ENCODE measurements at places on chromosomes 4 and X. TPM values are rescaled to one million over a fixed set of nuclear protein-coding genes. Genes with fewer than 3 reads are reported as not detected.

CEP44 gene
- 28.1 TPM for polyA plus RNA-seq

ENPP6 gene
- 0.67 TPM for polyA plus RNA-seq

NLRP2B gene
- polyA plus RNA-seq: 0.06 TPM

TMEM271 gene
- polyA plus RNA-seq: not detected

DNA sequence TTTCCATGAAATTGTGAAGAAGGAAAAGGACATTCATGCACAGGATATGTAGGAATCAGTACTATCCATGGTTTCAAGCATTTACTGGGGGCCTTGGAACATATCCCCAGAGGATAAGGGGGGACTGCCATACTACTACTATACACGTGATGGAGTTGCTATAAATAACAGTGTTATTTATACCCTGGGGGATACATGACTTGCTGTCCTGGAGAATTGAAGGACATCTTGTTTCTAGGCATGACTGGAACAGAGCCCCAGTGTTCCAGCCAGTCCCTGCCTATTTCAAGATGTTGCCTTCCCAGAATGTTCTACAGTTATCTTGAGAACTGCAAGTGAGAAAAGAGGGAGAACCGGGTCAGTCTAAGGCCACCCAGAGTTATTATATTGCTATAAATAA lies 39.6 kb upstream of the ZNF81 start:
- DNase-seq: no peak

MAP7D2 gene
- 3.7 TPM for polyA plus RNA-seq

All from left renal pelvis (tissue), 4 donors.